CD4-positive, CD25-positive, alpha-beta regulatory T cell (primary cell): ENCODE measurements at places on chromosomes 5 and 9. TPM values are rescaled to one million over a fixed set of nuclear protein-coding genes. Genes with fewer than 3 reads are reported as not detected.

TRPM6 gene
- 0.17 TPM for total RNA-seq

IFNE gene
- not detected for total RNA-seq

FAM221B gene
- total RNA-seq, result not detected

GRCh38 chr5:139387611-139388197 is 2.0 kb downstream of the MZB1 start:
- no peak for DNase-seq

- DNase-seq, result no peak
These were observed 53.5 kb downstream of the KCNIP1 start for GRCh38 chr5:170557314-170557713.

GRCh38 chr5:59609501-59610265 is 283.8 kb downstream of the PDE4D start:
- DNase-seq, result no peak

GRCh38 chr5:179266291-179267070 is 78.8 kb downstream of the ADAMTS2 start:
- no peak for DNase-seq

GRCh38 chr5:103391659-103392058 is 133.1 kb downstream of the MACIR start:
- DNase-seq, result no peak

DNA sequence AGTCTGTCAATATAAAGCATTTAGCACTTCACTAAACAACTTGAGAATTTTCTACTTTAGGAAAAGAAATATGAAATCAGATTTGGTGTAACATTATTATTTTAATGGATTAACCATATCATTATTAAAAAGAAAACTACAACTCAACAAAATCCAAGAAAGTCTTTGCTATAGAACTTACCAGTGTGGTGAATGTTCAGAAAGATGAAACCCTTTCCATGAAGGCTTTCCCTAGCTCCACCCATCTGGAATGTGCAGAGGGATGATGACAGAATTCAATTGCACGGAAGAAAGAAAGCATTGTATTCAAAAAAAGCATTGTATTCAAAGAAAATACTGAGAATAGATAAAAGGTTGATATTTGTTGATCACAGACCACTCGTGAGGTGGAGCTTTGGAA is 328.6 kb upstream of the NUDT12 start:
- no peak for DNase-seq

- DNase-seq, result no peak
These were observed 4.5 kb downstream of the PSAT1 start for GRCh38 chr9:78301466-78301865.
